Left kidney (tissue), 8 donors: ENCODE measurements at places on chromosomes 2 and 18. TPM values are rescaled to one million over a fixed set of nuclear protein-coding genes. Genes with fewer than 3 reads are reported as not detected.

Gene IL1RN
- 3.2 TPM for polyA plus RNA-seq

DNA sequence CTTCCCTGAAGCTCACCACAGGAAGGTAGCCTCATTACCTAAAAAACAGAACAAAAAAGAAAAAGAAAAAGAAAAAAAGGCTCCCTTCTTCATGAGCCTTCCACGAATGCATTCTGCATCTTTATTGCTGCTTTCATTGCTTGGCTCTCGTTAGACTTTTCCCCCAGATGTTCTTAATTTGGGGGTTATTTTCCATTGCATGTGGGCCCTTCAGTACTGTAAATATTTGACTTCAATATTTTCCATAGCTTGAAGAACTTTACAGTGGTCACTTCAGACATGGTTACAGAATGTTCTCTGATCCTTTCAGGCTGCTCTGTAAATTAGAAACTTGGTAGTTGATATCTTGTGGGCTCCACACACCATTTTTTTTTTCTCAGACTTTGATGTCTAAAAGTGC, 65.6 kb upstream of the COPS8 start:
- no peak for DNase-seq

Gene KCNG2
- polyA plus RNA-seq, result 0.13 TPM

- no peak for DNase-seq
Measured at GRCh38 chr2:84815146-84815545, 65.7 kb downstream of the TRABD2A start.
